ENCODE measurements at places on chromosomes 13 and 19.

GRCh38 chr13:95553581-95554385 is 1.3 kb downstream of the CLDN10 start:
- no peak for DNase-seq

GRCh38 chr13:114071991-114072390 is 60.4 kb downstream of the RASA3 start:
- no peak for DNase-seq

DNA sequence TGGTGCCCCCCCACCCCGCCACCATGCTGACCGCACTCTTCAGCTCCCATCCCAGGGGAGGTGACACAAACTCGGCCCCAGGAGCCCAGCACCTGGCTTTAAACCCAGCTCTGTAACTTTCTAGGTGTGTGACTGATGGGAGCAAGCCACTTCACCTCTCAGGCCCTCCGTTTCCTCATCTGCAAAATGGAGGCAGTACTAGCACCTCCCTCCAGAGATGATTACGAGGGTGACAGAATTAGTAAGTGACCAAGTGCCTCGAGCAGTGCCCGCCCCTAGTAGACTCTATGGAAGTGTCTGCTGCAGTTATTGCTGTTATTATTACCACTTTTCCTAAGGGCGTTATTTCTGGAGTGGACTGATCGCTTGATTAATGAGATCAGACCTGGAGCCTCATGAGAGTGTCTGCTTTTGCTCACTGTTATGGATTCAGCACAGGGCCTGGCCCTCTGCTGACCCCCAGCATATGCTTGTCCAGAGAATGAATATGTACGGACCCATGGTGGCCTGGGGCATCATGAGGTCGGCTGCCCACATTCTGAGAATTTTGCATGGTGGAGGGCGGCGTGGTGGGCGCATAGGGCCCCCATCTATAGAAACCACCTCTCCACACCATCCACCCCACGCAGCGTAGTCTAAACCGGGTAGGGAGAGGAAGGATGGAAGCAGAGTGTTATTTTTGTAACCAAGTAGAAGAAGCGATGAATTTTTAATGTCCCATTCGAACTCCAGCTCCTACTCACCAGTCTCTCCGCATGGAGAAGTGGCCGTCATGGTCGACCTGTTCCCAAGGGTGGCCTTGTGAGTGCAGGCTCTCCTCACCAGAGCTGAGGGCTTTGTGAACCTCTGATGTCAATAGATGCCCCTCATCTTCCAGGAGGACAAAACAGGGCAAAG is 48.2 kb downstream of the CAPN12 start:
- DNase-seq = no peak

GRCh38 chr13:64130171-64130570 is 2714.5 kb upstream of the PCDH20 start:
- no peak for DNase-seq
